ENCODE measurements at places on chromosomes 12 and 14.
A peak's percentile ranks its signal among the peaks of the same experiment; 100 is the strongest.

DNA sequence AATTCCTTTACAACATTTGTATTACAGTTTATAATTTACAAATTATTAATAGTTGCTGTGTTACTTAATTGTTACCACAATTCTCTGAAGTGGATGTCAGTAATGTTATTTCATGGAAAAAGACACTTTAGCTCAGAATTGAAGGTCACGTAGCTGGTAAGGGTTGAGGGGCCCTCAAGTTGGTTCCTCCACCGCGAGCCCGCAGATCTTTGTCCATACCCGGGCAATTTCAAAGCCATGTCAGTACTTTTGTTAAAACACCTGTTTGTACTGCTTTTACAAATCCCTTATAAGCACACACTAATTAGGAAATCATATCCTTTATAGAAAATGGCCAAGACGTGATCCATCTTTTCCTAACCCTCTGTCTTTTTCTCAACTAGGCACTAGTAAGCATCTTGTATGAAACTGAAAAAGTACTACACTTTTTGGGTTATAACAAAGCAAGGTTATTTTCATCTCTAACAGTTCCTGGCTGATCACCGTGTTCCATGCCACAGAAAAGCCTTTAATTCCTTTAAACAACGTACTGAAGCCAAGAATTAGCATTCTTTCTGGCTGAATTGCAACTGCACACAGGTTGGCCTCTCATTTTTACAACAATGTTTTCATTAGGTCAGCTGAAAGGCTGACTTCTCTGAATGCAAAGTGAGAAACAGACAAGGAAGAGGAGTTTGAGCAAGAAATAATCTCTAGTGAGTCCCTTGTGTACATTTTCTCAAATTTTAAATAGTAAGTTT lies 76.1 kb downstream of the CNTN1 start:
- no peak for DNase-seq

DNA sequence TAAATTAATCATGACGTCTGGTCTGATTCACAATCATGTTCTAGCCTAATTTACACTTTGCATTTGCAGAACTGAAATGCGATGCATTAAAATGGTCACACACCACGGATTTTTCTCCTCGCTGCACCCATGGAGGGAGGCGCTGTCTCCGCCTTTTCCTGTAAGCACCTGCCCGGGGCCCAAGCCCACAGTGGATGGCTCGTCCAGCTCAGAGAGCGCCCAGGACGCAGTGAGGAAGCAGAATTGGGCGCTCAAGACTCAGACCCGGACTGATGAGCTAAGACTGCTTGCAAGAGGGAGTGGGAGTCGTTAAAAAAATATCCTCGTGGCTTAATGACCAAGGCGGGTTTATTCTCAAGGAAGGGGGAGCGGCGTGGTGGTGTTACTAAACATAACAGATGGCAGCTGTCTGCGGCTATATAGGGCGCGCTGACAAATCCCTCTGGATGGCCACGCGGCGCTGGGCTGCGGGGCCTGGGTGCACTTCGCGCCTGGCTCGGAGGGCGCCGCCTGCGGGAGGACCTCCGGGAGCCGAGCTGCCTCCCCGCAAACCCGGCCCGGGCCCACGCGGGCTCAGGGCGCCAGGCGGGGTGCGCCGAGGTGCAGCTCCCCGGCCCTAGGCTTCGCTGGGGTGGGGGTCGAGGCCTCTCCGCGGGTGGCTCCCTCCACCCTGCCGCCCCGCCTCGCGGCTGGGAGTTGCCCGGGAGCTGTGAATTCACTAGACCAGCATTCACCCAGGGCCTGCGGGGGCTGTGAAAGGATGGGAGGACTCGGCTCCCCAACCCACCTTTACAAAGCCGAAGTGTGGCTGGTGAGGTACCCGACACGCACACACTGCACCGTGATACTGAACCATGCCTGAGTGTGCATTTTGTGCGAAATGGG lies 78.7 kb downstream of the PPM1A start:
- DNase-seq = no peak

GRCh38 chr12:7212678-7213077 lies 23.2 kb downstream of the PEX5 start:
- DNase-seq = no peak

- DNase-seq = no peak
Measured at GRCh38 chr14:92352158-92352985, 29.4 kb downstream of the SLC24A4 start.

GRCh38 chr12:33830070-33830469 lies 192.2 kb upstream of the ALG10 start:
- no peak for DNase-seq

GRCh38 chr14:103472939-103473338 lies 49.7 kb downstream of the CKB start:
- no peak for DNase-seq

DNA sequence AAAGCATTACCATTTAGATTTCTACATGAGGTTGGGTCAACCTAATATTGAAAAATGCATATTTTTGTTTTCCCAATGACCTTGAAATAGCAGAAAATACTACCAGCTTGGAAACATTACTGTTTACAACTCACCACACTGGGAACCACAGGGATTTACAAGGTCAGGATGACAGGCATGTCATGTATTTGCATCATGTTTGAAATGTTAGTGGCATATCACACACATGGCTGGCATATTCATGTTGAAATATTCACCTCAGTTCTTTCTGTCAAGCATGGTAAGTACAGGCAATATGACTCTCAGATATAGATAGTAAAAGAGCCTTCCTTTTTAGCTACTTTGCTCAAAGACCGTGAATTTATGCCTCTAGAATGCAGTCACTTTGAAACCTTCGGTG lies 593.5 kb downstream of the NOVA1 start:
- DNase-seq = no peak

- DNase-seq = peak; percentile 52
Measured at GRCh38 chr12:77072833-77073495, 7.6 kb upstream of the E2F7 start.

DNA sequence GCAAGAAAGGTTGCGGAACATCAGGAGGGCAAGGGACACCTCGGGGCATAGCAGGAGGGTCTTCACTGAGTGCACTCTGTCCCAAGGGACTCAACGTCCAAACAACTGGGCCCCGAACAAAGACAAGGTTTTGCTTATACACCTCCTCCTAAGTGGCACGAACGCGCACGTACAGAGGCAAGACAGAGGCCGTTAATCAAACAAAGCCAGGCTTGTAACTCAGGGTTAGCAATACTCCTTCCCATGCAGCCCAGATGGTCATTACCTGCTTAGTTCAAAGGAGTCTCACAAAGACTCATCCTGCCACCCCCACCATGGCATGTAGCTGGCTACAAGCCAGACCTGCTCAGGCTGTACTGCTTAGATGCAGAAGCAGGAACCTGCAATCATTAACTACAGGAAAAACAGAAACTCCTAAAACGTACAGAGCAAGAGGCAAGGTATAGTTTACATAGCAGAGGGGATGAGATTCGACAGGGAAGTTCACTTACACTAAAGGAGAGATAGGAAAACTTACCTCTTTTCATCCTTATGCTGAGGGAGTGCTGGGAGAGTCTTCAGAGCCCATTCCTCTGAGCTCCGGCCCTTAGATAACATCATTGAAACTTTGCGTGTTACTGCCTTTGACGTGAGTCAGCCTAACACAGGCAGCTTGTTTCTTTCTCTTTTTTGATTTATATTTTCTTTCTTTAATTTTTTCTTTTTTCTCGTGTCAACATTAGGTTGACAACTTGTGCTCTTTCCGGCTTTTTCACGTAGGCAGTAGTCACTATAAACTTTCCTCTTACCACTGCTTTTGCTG lies 1319.1 kb downstream of the TMEM121 start:
- no peak for DNase-seq

DNA sequence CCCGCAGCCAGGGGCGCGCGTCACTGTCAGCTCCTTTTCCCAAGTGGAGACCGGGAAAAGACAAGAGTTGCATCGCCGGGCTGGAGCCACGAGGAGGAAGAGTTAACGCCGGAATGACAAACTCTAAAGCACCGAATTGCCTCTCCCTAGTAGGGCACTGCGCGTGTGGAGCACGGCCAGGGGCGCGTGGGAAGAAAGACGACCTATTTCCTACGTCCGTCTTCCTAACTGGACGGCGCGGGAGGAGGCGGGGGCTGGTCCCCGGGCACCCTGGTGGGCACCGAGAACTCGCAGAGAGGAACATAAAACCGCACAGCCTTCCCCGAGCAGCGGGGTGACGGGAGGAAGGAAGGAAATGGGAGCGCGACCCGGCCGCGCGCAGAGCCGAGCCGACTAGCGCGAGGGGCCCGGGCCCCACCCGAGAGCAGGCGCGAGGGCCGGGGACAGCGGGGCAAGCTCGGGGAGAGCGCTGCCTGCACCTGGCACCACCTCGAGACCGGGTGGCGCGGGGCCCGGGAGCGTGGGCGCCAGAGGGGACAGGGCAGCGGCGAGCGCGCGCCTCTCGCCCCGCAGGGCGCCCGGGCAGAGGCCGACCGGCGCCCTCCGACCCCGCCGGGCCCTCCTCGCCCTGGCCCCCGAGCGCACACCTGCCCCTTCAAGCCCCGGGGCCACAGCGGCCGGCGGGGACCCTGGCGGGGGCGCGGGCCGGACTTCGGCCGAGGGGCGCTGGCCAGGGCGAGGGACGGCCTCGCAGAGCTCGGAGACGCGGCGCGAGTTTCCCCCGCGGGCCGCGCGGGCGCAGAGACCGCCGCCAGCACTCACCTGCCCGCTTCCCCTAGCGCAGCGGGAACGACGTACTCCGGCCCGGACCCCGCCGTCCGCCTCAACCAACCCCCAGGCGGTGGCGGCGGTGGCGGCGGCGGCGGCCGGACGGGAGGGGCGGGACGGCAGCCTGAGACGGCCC lies at the start of gene SETD3:
Gene SETD3 (minus strand): TSS at position 954 of the 964 bp plus-strand sequence. CDS start 15,054 bp downstream, outside the sequence.
- DNase-seq = no peak

DNA sequence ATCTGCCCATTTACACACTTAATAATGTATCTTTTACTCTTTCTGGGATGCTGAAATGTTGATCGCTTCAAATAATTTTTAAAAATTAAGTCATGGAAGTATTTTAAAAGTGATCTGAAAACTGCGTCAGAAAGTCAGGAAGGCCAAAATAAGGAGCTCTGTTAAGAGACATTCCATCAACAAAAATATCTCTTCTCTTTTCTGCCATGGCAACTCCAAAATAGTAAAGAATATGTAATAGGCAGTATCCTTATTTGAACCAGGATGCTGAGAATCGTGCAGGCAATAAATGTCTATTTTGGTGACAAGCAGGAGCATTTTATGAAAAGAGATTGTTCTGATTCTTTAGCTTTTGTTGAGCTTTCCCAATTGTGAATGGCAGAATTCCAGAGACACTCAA lies 81.8 kb upstream of the PPP1R12A start:
- no peak for DNase-seq

DNA sequence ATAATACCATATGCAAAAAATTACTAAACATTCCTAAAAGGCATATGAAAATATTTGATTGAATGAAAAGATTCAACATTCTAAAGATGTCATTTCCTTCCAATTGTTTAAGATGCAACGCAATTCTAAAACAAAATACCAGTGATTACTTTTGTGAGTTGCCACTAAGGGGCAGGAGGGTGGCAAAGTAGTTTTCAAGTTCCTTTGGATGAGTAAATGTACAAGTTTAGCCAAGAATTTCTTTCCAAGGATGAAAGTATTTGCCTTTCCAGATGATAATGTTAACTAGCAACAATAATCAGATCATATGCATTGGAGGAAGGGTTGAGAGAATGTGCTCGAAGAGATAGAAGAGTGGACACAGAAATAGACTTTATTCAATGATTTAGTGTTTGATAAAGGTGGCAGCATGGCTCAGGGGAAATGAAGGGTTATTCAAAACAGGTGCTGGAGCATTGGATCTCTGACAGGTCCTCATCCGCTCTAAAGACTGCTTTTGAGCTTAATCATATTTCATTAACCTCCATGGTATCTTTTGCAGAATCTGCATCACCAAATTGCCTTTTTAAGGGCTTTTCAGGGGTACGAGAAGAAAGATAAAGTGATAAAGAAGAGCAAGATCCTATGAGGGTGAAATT lies 678.5 kb upstream of the TBX3 start:
- no peak for DNase-seq

DNA sequence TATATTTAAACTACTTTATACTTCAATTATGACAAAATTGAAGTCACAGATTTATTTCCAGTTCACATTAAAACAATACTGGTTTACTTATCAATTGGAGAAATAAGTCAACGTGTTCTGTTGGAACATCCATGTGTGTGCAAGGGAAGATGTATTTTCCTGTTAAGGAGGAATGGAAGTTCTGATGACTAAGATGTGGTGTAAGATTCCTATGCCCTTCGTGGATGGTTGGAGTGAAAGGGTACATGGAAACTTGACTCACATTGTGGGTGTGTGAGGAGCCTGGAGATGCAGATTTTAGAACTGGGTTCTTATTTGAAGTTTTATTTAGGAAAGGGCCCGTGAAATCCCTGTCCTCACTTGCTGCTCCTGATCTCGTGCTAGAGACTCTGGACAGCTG lies 95.3 kb downstream of the CATSPERB start:
- no peak for DNase-seq

- DNase-seq = no peak
Measured at GRCh38 chr14:58724702-58725101, 86.9 kb downstream of the DACT1 start.

GRCh38 chr14:74835645-74836250 lies 40.2 kb downstream of the PROX2 start:
- no peak for DNase-seq

DNA sequence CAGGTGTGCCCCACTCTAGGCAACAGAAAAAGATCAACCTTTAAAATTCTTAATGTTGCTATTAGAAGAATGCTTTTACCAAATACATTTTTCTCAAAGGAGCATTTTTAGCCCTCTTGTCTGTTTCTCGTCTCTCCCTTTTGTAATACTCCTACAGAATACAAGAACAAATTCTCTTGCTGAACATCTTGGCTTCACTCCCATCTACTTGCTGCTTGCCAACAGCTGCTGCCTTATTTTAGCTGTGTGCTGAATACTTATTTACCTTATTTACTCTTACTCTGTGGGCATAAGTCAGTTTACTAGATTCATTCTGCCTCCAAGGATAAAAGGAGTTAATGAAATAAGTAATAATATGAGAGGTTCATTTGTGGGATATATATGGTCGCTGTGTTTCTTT lies 70.8 kb downstream of the POLR3B start:
- no peak for DNase-seq

GRCh38 chr12:113700943-113701342 lies 229.3 kb upstream of the LHX5 start:
- no peak for DNase-seq

DNA sequence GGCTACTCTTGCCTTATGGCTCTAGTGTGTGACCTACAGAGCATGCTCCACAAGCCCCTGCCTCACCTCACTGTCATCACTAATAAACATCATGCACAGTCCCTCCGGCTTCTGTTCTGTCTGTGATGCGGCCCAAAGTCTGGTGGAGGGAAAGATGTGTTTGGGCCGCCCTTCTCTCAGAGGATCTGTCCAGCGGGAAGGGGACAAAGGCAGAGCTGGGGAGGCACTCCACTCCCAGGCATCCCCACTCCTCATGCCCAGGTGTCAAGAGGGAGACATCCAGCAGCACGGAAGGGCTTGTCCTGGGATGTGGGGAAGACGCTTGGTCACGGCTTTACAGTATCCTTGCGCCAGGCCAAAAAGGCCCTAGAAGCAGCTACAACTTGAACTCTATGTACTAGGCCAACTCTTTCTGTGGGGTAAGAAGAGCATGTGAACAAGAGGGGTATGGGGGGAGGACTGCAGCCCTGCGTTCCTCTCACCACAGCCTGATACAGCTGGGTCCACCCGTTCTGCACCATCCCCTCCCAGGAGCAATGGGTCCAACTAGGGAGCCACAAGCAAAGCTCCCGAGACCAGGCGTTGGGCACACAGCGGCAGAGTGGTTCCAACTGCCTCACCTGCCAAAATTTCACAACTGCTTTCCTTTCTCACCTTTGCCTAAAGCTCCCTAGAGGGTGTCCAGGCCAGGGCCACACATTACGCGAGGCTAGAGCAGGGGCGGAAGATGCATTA lies 10.7 kb downstream of the CACNB3 start:
- DNase-seq = no peak
